Endodermal cell (in vitro differentiated cells): ENCODE measurements at places on chromosomes 16 and 17.
A peak's percentile ranks its signal among the peaks of the same experiment; 100 is the strongest.

DNA sequence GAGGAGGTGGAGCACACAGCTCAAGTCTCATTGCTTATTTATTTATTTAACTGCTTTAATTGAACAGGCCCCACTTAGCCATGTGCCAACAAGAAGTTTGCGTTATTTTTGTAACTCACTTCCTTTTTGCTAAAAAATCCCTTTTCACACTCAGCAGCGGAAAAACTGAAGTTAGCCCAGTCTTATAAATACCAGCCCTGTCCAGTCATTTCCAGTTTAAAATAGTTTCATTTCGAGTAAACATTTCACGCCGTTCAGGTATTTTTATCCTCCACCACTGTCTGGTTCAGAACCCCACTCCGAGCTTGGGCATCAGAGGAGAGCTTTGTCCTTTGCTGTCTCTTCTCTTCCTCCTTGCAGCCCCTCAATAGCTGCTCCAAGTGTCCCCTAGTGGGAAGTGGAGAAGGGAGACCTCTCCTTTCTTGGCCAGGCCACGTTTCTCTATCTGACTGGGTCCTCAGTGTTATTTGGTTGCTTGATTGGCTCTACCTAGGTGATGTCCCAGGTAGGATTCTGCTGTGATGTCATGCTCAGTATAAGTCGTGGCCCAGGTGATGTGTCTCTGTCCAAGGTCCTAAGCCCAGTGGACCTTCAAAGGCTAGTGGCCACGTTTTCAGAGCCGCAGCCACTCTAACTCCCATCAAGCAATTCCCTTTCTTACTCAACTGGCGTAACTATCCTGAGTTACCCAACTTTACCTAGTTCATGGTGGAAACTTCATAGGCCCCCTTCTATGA, 53.0 kb upstream of the GAS7 start:
- peak; percentile 76 for DNase-seq

- no peak for DNase-seq
These were observed 835.1 kb downstream of the KCNJ2 start for GRCh38 chr17:71004413-71004812.

- DNase-seq: no peak
These were observed 1.4 kb upstream of the CA7 start for GRCh38 chr16:66842765-66843164.

GRCh38 chr17:40931311-40931710, 6.1 kb downstream of the KRT23 start:
- DNase-seq: no peak

- no peak for DNase-seq
These were observed 114.8 kb upstream of the FOXF1 start for GRCh38 chr16:86395477-86395876.

GRCh38 chr16:88063211-88063773, 112.1 kb downstream of the BANP start:
- DNase-seq: no peak

DNA sequence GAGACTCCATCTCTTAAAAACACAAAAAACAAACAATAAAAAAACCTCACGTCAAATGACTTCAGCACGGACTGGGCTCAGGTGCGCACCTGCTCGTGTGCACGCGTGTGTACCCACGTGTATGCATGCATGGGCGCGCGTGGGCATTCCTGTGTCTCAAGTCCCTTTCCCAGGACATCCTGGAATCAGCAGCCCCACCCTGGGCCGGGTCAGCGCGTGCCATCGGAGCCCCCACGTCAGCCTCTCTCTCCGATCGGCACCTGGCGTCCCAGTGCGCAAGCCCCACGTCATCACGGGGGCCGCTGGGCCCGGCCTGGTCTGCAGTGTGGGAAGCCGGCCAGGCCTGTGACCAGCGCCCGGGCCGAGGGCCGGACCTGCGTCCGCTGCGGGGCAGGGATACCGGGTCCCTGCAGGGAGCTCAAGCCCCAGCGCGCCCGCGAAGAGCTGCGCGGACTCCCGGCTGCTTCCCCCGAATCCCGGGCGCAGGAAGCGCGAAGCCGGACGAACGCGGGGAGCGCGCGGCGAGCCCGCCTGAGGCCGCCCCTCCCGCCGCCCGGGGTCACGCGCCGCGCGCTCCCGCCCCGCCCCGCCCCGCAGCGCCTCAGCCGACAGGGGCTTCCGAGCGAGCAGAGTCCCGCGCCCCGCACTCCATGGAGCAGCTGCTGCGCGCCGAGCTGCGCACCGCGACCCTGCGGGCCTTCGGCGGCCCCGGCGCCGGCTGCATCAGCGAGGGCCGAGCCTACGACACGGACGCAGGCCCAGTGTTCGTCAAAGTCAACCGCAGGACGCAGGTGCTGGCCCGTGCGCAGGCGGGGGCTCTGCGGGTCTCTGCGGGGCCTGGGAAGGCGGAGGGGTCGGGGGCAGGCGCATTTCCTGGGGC, at the start of gene FN3K:
Gene FN3K (plus strand): TSS at position 629 of the 880 bp plus-strand sequence. CDS start 22 bp downstream, at position 651.
- peak; percentile 93 for DNase-seq
